Muscle of leg (tissue), 16 donors: ENCODE measurements at places on chromosomes 11 and 22. TPM values are rescaled to one million over a fixed set of nuclear protein-coding genes. Genes with fewer than 3 reads are reported as not detected.

DNA sequence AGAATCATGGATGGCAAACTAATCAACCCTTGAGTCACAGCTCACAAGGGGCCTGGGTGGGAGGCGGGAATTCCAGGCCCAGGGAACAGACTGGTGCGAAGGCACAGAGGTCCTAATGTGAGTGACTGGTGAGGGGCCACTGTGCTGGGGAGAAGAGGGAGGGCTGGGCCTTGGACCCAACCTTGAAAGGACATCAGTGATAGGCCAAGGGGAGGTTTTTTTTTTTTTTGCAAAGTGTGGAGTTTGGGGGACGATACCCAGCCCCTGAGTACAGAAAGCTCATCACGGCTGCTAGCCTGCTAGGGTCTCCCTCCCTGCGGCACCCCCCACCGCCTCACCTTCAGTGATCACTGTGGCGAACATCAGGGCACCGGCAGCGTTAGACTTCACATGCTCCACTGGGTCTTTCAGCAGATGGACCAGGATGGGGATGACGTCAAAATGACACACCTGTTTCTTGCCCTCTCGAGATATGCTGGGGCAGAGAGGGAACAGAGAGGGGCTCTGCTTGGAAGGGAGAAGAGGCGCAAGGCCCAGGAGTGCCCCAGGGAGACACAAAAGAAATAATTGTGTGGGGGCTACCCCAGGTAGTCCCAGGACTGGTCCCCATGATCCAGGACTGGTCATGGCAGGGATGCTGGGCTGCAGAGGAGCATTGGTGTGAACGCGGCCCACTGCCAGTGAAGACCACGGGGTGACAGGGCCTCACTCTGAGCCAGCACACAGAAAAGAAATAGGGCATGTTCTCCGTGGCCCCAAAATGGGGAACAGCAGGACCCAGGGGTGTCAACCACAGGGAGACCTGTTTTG lies 8.6 kb upstream of the GNAZ start:
- no peak overlapping the region for H3K4me3 ChIP-seq
- DNase-seq: no peak
- H3K27ac ChIP-seq: no peak overlapping the region

DNA sequence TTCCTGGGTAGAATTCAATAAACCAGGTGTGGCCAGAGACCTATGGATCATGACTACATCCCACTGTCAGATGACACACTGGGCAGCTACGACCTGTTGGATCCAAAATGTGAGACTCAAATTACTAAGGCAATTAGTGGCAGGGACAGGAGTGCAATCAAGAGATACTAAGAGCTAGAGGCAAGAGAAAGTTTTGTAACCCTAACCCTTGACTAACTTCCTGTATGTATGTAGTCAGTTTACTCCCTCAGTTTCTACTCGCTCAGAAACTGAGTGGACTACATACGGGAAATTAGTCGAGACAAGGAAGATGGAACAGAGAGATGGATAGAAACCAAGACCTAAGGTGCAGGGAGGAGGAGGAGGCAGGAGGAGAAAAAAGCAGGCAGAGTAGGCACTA lies 2.7 kb downstream of the CYB5R2 start:
- no peak overlapping the region for H3K27ac ChIP-seq
- DNase-seq: no peak
- H3K27me3 ChIP-seq: peaks cover 25% of the 10 kb centered on the region
- no peak overlapping the region for H3K4me3 ChIP-seq

GRCh38 chr11:127506126-127506525 lies 505.6 kb upstream of the KIRREL3 start:
- no peaks in the 10 kb centered on the region for H3K36me3 ChIP-seq
- H3K27ac ChIP-seq: no peak overlapping the region
- peaks cover 5% of the 10 kb centered on the region for H3K4me1 ChIP-seq
- H3K4me3 ChIP-seq: no peak overlapping the region
- no peaks in the 10 kb centered on the region for H3K27me3 ChIP-seq

GRCh38 chr11:1815311-1815710 lies 19.5 kb upstream of the SYT8 start:
- peaks cover 11% of the 10 kb centered on the region for H3K27me3 ChIP-seq
- H3K36me3 ChIP-seq: no peaks in the 10 kb centered on the region
- H3K4me1 ChIP-seq: no peaks in the 10 kb centered on the region

DNA sequence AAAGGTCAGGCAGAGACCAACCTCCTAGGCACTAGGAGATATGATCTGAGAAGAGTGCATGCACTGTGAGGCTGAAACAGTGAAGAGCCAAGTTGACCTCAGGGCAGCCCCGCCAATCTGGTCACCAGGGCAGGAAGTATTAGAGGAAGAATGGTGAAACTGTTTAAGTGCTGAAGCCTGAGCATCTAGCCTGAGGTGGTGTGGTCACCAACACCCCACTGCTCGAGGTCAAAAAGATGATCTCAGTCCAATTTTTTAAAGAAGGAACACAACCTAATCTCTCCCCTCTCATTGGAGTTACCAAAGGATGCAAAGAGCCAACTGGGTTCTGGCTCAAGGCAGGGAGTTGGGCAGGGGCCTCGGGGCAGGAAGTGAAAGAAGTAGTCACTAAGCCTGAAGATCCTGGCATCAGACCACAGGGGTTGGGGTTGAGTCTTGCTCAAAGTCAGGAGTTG lies 4.0 kb downstream of the APBB1 start:
- peaks cover 9% of the 10 kb centered on the region for H3K4me1 ChIP-seq
- peaks cover 2% of the 10 kb centered on the region for H3K27me3 ChIP-seq
- peaks cover 11% of the 10 kb centered on the region for H3K36me3 ChIP-seq
- no peak for DNase-seq
- H3K4me3 ChIP-seq: no peak overlapping the region

GRCh38 chr11:45087900-45088160 lies 58.6 kb upstream of the PRDM11 start:
- no peak for DNase-seq
- H3K27ac ChIP-seq: peak overlapping the region; percentile 35
- H3K4me1 ChIP-seq: peaks cover 42% of the 10 kb centered on the region
- peaks cover 2% of the 10 kb centered on the region for H3K27me3 ChIP-seq
- H3K36me3 ChIP-seq: no peaks in the 10 kb centered on the region

- H3K27ac ChIP-seq: peak overlapping the region; percentile 47
- DNase-seq: peak; percentile 76
- no peak overlapping the region for H3K4me3 ChIP-seq
- peaks cover 14% of the 10 kb centered on the region for H3K4me1 ChIP-seq
- no peaks in the 10 kb centered on the region for H3K27me3 ChIP-seq
Measured at GRCh38 chr11:78370406-78371172, 47.0 kb downstream of the GAB2 start.

DNA sequence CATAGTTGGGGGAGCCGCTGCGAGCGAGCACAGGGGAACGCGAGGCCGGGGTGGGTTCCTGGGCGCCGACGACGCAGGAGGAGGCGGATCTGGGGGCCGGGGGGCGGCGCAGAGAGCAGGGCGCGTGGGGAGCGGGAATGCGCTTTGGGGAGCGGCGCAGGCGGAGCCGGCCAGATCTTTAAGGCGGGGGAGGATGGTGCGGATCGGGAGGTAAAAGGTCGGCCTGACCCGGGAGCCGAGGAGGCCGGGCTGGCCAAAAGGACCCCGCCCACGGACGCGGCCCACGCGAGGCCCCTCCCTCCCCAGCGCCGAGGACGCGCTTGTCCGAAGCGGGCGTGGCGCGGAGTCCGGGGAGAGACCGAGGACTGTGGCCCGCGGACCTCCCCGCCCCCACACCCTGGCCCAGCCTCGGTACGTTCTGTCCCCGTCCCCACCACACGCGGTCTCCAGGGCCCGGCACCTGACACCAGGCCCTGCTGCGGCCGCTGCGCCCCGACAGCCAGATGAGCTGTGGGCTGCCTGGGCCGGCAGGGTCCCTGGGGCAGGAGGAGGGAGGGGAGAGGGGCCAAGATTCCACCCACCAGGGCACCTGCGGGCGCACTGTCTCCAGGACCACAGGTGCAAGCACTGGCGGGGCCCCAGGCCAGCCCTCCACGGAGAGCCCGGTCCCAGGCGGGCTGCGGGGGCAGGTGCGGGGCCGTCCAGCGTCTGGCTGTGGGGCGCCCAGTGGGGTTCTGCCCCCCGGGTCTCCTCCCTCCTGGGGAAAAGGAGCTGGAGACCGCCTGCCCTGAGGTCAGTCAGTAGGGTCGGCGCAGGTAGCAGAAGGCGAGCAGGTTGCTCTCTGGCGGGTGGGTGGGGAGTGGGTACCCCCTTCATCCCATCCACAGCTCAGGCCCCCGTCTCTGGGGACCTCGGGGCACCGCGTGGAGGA lies 10.9 kb downstream of the PIM3 start:
- DNase-seq: peak; percentile 46
- no peak overlapping the region for H3K27ac ChIP-seq
- H3K36me3 ChIP-seq: no peaks in the 10 kb centered on the region
- peaks cover 31% of the 10 kb centered on the region for H3K27me3 ChIP-seq
- H3K4me1 ChIP-seq: peaks cover 32% of the 10 kb centered on the region
- peak overlapping the region; percentile 26 for H3K4me3 ChIP-seq

Gene WT1
- not detected for polyA plus RNA-seq
